ENCODE measurements at places on chromosomes 5 and 9. TPM values are rescaled to one million over a fixed set of nuclear protein-coding genes. Genes with fewer than 3 reads are reported as not detected.

The NMUR2 gene
- 0.13 TPM for total RNA-seq

The CER1 gene
- total RNA-seq: not detected

The ANKRD18B gene
- total RNA-seq: 4.3 TPM

The RAB24 gene
- 22.5 TPM for total RNA-seq

The SLC36A2 gene
- not detected for total RNA-seq

The DDX31 gene
- total RNA-seq: 29.0 TPM
